Kidney glomerular epithelial cell (primary cell): ENCODE measurements at places on chromosomes 7 and 10.

DNA sequence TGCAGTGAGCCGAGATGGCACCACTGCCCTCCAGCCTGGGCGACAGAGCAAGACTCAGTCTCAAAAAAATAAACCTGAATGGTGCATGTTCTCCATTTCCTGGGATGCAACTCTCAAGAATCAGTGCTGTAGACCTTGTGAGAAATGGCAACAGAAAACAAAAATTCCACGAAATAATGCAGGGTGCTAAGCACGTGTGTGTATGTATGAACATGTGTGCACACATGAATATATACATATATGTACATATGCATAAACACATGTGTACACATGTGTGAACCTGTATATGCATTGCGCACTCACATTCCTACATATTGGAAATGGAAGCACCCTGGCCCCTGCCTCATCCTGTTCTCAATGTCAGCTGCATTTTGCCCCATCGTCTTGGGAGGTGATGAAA, 548.5 kb downstream of the TCERG1L start:
- DNase-seq: no peak

GRCh38 chr10:69364232-69364940, 52.3 kb downstream of the TACR2 start:
- no peak for DNase-seq

- DNase-seq: no peak
Observed at GRCh38 chr10:75982611-75983369, 551.4 kb downstream of the LRMDA start.

GRCh38 chr7:34091321-34091917, 186.1 kb downstream of the BMPER start:
- no peak for DNase-seq

- no peak for DNase-seq
Observed at GRCh38 chr7:11701829-11702560, 130.0 kb downstream of the THSD7A start.

GRCh38 chr7:82745820-82746219, 302.2 kb upstream of the CACNA2D1 start:
- no peak for DNase-seq
